Stimulated activated CD4-positive, alpha-beta T cell treated with anti-CD3 and anti-CD28 coated beads, TNF-alpha, amount 100 ng/mL, for 24 hours (primary cell): ENCODE measurements at places on chromosomes 11 and 22.

- no peak for DNase-seq
These were observed 7.1 kb downstream of the NLRX1 start for GRCh38 chr11:119175493-119176077.

- DNase-seq, result no peak
These were observed 85.8 kb downstream of the UVRAG start for GRCh38 chr11:75900848-75901247.

DNA sequence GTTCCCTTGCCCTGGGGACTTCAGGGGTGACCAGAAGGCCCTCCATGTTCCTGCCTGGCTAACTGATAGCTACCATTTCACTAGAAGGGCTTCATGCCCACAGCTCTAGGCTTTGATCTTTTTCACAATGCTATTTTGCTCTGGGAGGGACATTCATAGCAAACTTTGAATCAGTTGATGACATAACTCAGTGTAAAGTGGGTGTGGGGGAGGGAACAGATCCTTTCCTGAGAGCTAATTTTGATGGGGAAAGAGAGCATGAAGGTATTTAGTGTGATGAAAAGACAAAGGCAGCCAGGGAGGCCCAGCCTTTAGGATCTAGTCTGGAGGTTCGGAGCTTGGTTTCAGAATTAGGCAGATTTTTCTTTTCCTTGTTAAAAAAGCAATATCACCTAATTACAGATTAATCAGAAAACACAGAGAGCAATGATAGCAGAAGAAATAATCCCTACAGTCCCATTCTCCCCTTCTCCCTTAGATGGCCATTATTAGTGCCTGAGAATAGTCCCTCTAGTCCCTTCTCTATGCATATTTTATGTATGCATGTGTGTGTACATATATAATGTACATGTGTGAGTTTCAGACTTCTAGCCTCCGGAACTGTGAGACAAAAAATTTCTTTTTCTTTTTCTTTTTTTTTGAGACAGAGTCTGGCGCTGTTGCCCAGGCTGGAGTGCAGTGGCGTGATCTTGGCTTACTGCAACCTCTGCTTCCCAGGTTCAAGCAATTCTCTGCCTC lies 46.9 kb downstream of the YWHAH start:
- DNase-seq, result no peak

GRCh38 chr11:68942751-68943271 lies 38.0 kb downstream of the MRGPRD start:
- no peak for DNase-seq

DNA sequence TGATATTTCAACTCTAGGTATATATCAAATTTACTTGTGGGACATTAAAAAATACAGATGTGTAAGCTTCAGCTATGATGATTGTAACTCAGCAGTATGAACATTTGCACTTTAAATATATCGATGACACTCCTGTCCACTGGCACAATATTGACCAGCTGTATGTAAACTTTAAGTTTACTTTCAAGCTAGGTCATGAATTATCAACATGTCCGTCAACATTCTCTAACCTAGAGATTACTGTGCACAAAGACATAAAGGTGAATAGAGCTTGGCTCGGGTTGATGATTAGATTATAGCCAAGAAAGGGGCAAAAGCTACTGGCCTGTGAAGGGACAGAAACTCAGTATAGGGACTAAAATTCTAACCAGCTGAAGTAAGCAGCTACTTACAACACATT lies 286.6 kb downstream of the SWAP70 start:
- no peak for DNase-seq

- DNase-seq, result no peak
These were observed 111.3 kb downstream of the SLC17A6 start for GRCh38 chr11:22449441-22449840.

DNA sequence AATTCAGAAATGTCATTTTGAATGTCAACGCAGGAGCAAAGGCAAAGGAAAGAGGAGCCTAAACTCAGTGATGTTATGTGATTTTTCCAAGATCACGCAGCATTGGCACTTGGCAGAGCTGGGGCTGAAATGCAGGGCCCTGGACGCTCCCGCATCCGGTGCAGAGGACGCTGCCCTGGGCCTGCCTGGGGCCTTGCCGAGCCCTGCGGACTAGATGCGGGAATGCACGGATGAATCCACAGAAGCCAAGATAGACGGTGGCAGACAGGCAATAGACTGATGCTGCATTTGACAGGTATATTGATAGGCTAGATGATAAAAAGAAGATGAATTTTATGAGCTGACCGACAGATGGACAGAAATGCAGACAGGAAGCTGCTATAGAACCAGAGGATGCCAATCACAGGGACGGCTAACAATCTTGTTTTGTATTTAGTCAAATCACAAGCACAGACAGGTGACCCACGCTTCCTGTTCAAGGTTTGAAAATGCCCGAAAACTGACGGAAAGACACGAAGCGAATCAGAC lies 696 bp upstream of the MARK2 start:
- DNase-seq, result no peak

DNA sequence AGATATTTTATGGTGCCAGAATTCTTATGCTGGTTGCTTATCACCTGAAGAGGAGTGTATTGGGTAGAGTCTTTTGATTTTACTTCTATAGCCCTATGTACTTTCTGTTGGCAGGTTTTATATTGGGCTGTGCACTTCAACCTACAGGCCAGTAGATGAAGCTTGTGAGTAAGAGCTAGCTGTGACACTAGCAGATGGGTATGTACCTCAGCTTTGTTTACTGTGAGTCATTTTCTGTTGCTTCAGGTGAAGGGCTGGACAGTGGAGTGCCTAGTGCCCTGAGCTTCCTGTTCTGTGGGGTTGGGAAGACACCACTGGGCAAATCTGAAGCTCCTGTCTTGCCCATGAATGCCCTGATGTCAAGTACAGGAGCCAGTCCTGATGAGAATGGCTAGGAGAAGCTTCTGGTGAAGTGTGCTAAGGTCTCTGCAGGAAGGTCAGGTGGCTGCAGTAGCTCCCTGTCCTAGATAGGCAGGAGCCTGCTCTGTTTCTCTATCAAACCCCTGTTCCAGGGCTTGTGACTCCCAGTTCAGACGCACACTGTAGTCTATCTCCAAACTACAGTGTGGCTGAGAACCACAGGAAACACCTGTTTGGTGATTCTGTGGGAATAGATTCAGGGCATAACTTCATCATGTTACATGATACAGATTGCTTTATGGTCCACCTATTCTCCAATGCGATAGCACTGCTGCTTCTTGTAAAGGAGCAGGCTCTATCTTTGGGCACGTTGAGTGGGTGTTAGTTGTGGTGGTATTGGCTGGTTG lies 755.7 kb downstream of the KCNA4 start:
- no peak for DNase-seq

- no peak for DNase-seq
These were observed 16.3 kb downstream of the SPTY2D1 start for GRCh38 chr11:18617688-18618341.

- no peak for DNase-seq
These were observed 62.6 kb upstream of the WNT7B start for GRCh38 chr22:46039535-46039934.

DNA sequence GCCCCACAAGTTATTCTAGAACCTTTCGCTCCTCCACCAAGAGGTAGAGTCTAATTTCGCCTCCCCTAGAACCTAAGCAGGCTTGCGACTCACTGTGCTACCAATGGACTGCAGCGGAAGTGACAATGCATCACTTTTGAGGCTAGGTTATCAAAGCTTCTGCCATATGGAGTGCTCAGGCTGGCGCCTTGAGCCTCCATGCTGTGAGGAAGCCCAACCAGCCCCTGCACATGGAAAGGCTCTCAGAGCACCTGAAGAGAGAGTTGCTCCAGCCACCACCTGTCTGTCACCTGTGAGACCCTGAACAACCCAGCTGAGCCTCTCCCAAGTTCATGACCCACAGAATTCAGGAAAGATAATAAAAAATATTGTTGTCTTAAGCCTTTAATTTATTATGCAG lies 29.3 kb upstream of the CBX7 start:
- no peak for DNase-seq

DNA sequence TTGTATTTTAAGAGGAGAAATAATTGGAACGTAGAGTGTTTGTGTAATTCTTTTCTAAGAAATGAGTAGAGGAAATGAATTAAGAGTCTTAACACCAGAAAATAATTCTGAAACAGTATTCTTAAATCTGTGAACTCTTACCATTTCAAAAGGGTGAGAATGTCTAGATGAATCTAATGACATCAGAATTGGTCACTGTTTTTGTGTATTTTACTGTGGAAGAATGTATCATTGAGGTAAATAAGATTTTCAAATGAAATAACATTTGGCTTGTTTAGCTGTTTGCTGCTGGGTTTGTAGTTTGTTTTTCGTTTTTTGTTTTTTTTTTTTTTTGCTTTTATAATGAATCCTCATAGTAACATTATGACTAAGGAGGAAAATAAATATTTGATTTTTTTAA lies 97.6 kb downstream of the EMSY start:
- no peak for DNase-seq

- peak; percentile 85 for DNase-seq
These were observed 69.0 kb upstream of the SYT13 start for GRCh38 chr11:45354976-45355705.

- no peak for DNase-seq
These were observed 13.1 kb upstream of the SERPING1 start for GRCh38 chr11:57584341-57584740.

DNA sequence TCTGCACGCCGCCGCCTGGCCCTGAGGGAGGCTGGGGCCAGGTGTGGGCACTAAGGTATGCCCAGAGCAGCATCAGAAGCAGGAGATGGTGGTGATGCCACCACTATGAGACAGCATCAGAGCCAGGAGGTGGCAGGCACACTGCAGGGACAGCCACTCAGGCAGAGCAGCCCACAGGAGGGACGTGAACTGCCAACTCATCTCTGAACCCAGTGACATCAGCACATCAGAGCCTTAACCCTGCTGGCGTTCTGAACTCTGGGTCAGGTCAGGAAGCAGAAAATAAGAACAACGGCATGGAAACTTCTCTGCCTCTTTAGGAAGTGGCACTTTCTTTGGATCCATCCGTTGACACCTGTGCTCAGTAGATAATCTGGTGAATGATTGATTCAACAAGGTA lies 14.7 kb upstream of the IFT27 start:
- DNase-seq, result no peak

DNA sequence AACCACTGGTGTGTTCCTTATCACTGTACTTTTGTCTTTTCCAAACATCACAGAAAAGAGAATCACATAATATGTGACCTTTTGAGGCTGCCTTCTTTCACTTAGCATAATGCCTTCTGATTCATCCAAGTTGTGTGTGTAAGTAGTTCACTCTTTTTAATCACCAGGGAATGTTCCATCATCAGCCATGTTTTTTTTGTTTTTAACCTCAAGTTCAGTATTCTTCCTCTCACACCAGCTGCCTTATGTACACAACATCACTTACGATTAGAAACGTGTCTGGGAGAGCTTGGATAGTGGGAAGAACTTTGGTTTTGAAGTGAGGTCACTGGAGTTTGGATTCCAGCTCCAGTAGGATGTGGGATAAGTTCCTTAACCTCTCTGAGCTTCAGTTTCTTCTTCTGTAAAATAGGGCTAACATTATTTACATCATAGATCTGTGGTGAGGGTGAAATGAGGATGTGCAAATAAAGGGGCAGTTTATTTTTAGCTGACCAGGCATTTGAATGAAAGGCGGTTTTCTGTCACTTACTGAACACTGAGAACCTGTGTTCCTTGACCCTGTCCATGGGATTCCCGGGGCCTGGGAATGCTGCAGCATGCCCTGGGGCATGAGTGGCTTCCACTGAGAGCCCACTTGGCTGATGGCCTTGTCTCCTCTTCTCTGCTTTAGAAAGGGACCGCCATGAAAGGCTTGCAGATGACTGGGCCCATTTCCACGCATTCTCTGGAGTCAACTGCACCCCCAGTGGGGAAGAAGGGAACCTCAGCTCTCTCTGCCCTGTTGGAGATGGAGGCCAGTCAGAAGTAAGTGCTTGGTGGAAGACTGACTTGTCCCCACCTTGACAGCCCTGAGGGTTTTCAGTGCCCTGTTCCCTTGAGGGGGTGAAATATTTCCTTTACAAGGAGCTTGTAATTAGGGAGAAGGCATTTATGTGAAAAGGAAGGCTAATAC lies 92.6 kb downstream of the DEPDC5 start:
- DNase-seq, result no peak

- DNase-seq, result no peak
These were observed 116.4 kb downstream of the TYR start for GRCh38 chr11:89293965-89294679.
